C1 segment of cervical spinal cord (tissue), 14 donors: ENCODE measurements at places on chromosomes 11 and 22.

GRCh38 chr11:77422687-77423086 lies 51.2 kb downstream of the PAK1 start:
- no peak for DNase-seq

GRCh38 chr22:46021577-46021976 lies 44.6 kb upstream of the WNT7B start:
- DNase-seq, result no peak

- peak; percentile 79 for DNase-seq
Observed at GRCh38 chr22:26428515-26429457, at the start of gene ASPHD2. Gene ASPHD2, plus strand, starts transcription at chr22:26429260. Its CDS starts 4,356 bp downstream, at chr22:26433616.

DNA sequence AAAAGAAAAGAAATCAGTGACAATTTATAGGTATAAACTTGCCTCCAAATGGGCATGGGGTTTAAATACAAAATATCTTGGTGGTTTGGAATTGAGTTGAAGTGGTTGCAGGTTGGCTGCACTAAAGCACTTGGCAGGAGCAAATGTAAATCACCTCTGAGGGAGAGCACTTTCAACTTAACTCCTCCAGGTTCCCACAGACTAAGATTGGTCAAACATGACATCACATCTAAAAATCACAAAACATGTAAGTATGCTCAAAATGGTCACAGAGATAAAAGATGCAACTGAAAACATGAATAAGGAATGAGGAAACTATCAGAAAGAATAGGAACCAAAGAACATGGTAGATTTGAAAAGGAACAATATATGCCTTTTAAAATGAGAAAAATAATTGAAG lies 12.3 kb upstream of the SHANK3 start:
- DNase-seq, result no peak

DNA sequence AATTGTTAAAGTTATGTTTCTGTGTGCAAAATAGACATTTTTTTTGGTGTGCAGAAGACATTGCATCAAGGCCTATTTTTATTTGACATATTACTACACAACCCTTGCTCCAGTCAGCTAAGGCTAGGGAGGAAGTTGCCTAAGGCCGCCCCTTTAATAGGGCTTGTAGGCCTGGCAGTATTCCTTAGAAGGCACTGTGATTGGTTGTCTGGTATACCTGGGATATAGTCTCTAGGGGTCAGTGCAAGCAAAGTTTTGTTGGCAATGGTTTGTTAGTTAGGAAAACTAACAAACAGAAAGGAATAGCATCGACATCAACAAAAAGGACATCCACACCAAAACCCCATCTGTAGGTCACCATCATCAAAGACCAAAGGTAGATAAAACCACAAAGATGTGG lies 16.9 kb downstream of the CCDC15 start:
- no peak for DNase-seq

- DNase-seq, result no peak
Observed at GRCh38 chr11:35426351-35426750, 7.0 kb upstream of the SLC1A2 start.

DNA sequence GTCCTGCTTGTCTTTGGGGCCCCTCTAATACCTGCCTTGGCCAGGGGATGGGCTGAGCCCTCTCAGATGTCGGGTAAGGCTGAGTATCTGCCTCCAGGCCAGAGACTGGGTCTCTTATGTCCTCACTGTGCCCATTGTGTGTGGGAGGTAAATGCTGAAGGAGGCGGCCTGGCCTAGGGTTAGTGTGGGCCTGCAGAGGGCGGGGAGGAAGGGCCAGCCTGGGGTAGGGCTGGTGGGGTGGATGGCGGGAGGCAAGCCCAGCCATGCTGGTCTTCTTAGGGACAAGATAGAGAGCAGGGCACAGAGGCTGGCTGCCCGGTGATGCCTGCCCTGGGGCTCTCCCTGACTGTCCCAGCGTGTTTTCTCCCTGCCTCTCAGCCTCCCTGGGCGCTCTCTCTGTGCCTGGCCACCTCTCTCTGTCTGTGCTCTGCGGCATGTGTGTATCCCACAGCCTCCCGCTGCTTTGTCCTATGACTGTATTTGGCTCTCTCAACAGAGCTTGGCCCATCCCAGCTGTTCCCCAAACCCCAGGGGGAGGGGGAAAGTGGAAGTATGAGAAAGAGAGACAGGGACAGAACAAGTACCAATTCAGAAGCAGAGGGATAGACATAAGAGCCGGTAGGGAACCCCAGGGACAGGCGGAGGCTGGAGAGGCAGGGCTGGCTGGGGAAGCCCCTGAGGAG lies 57.0 kb downstream of the PDE2A start:
- no peak for DNase-seq

GRCh38 chr22:26433805-26434204 lies 4.7 kb downstream of the ASPHD2 start:
- DNase-seq, result no peak

- no peak for DNase-seq
Observed at GRCh38 chr11:111523343-111523742, 8.8 kb downstream of the HOATZ start.

DNA sequence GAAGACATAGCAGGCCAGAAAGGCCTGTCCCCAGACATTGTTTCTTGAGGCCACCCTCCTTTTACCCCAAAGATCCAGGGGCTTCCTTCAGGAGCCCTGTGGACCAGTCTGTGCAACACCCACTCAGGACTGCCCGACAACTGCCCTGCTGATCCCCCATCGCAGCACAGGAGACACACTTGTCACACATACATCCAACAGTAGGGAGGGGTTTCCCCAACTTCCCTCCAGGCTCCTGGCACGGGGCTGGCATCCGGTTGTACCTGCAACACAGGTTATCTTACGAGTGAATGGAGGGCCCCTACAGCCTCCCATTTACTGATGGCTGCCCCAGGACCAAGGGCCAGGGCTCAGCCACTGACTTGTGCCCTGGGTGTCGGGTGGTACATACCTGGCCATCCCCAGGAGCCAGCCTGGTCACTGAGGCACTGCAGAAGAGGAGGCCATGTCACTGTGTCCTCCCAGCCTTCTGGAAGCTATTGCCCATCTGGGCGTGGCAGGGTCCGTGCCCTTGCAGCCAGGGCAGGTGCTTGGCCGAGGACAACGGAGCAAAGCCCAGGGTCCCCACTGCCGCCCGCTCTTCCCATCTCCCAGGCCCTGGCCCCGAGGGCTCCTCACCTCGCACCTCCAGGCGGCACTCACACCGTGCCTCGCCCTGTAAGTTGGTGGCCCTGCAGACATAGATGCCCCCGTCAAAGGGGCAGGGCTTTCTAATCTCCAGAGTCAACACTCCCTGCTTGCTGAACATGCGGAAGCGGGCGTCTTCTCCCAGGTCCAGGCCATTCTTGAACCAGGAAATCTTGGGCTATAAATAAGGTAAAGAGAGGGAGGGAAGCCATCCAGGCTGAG lies 20.8 kb downstream of the MYBPC3 start:
- no peak for DNase-seq

DNA sequence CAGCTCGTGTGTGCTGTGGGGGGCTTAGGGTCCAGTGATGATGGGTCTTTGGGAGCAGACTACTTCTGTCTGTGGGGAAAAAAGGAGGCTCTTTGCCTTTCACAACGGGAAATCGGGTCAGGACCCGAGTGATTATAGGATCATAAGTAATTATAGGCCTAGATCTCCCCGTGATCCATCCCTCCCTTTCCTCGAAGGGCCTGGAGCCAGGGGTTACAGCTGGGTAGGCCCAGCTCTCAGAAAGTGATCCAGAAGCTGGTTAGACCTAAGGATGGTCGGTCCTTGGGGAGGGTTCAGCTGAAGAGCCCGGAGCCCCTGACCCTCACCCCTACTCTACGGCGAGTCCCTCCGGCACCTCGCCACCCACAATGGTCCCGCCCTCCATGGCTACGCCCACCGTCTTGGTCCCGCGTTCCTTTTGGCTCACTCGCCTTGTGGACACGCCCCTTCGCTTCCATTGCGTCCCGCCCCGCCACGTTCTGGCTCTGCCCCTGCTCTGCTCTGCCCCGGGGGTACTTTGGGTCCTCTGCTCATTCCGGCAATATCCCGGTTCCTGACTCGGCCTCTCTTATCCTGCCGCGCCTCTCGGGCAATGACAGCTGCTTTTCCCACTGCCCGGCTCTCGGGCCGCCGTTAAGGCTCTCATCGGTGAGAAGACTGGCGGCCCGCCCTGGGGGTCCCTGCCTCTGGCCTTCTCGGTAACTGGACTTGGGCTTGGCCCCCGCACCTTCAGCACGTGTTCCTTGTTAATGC lies 5.0 kb downstream of the IGSF22 start:
- DNase-seq, result peak; percentile 41

DNA sequence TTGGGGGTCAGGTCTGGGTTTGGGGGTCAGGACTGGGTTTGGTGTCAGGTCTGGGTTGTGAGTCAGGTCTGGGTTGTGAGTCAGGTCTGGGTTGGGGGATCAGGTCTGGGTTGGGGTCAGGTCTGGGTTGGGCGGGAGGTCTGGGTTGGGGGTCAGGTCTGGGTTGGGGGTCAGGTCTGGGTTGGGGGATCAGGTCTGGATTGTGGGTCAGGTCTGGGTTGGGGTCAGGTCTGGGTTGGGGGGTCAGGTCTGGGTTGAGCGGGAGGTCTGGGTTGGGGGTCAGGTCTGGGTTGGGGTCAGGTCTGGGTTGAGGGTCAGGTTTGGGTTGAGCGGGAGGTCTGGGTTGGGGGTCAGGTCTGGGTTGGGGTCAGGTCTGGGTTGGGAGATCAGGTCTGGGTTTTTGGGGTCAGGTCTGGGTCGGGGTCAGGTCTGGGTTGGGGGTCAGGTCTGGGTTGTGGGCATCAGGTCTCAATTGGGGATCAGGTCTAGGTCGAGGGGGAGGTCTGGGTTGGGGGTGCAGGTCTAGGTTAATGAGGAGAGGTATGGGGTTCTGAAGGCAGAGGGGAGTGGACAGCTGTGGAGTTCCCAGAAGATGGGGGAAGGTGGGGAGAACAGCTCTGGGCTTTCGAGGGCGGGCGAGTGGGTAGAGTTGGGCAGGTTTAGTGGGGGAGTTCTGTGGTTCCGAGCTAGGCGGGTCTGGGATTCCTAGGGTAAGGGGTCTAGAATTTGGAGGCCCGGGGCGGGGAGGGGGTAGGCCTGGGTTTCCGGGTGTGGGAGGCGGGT lies 629 bp downstream of the TTLL8 start:
- no peak for DNase-seq

- DNase-seq, result no peak
Observed at GRCh38 chr11:102487214-102487613, 34.6 kb upstream of the TMEM123 start.

- no peak for DNase-seq
Observed at GRCh38 chr11:77302752-77303151, 1.3 kb upstream of the GDPD4 start.

GRCh38 chr11:1084561-1085439 lies 10.1 kb downstream of the MUC2 start:
- DNase-seq, result no peak

DNA sequence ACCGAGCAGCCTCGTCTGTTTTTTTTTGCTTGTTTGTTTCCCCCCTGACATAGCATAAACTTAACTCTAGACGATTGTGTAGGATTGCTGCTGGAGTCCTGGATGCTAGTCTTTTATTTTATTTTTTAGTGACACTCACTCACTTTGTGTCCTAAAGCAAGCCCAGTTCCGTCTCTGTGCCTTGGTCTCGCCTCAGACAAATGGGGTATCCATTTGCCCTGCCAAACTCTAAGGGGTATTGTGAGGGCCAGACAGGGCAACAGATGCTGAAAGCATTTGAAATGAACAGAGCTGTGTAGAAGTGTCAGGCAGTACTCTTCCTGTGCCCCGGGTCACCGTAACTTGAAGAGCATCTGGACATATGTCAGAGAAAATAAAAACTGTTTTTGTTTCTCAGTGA lies 34.8 kb upstream of the DKK3 start:
- DNase-seq, result no peak

DNA sequence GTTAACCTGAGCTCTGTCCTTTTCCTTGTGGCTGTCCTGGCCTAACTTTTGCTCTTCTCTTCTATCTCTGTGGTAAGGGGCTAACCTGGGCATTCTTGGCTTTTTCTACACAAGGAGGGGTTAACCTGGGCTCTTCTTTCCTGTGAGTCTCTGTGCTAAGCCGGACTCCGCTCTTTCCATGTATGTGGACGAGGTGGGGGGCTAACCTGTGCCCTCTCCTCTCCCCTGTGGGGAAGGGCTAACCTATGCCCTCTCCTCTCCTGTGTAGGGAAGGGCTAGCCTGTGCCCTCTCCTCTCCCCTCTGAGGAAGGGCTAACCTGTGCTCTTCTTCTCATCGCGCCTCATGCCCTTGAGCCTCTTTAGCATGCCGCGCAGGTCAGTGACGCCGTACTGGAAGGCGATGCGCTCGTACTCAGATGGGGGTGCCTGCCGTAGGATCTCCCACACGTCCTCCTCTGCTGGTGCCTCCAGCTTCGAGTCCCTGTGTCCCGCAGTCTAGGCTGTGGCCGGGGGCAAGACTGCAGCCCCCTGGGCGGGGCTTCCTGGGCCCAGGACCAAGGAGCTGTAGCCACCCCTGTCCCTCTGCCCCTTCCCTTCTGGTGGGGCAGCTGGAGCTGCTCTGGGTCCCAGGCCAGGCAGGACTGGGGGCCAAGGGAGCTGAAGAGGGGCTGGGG lies 6.5 kb downstream of the MYBPC3 start:
- DNase-seq, result no peak

- DNase-seq, result no peak
Observed at GRCh38 chr11:45180179-45180847, 33.9 kb downstream of the PRDM11 start.

- no peak for DNase-seq
Observed at GRCh38 chr22:46666577-46667244, 46.5 kb downstream of the GRAMD4 start.

GRCh38 chr11:74734559-74734925 lies 3.3 kb upstream of the CHRDL2 start:
- DNase-seq, result no peak

- no peak for DNase-seq
Observed at GRCh38 chr22:48537343-48537680, 1290.4 kb downstream of the BRD1 start.

GRCh38 chr11:122319691-122320620 lies 203.9 kb upstream of the BLID start:
- no peak for DNase-seq

GRCh38 chr11:64608046-64608445 lies 17.0 kb downstream of the SLC22A12 start:
- no peak for DNase-seq

GRCh38 chr11:87299041-87299481 lies 261.3 kb downstream of the TMEM135 start:
- DNase-seq, result no peak

- no peak for DNase-seq
Observed at GRCh38 chr11:133234883-133235282, 297.4 kb downstream of the OPCML start.

- DNase-seq, result peak; percentile 13
Observed at GRCh38 chr11:44950625-44951476, at the start of gene TP53I11. Gene TP53I11, minus strand, starts transcription at chr11:44950883. Its CDS starts 12,548 bp downstream, at chr11:44938335.

GRCh38 chr11:11281626-11282025 lies 71.4 kb downstream of the CSNK2A3 start:
- no peak for DNase-seq

DNA sequence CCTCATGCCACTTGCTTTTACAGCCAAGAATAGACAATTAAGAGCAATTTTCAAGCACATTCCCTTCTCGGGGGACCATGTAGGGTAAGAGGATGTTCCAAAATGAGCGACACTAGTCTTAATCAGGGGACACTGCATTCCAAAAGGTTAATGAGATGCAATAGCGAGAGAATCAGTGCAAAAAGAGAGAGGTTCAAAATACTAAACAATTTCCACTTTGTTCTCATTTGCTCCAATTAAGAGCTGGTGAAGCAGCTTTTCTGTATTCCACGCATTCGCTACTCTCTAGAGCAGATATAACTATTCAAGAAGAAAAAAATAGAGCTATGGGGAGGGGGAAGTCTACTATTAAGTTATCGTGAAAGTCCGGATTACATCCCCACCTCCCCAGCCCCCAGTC lies 811 bp downstream of the LRRC4C start:
- DNase-seq, result no peak

GRCh38 chr22:39303358-39303757 lies 16.1 kb downstream of the RPL3 start:
- no peak for DNase-seq
